ENCODE measurements at places on chromosomes 2 and 18.

DNA sequence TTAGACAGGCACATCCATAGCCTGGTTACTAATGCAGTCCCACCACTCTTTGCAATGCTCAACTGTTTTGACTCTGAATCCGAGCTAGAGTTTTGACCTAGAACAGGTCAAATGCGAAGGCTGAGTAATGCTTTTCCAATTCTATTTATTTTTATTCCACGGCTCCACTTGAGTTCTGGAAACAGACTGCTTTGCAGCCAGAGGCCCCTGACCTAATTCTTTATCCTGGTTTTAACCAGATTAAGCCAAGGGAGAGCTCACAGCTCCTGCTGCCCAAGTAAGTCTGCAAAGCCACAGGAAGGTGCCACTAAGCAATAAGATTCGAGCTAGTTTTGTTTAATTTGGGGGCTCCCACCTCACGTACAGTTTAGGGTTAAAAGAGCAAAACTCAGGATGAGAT, 51.4 kb downstream of the MREG start:
- DNase-seq, result no peak

- no peak for DNase-seq
Measured at GRCh38 chr2:55103046-55103445, 52.8 kb upstream of the RTN4 start.

GRCh38 chr18:12543697-12544096, 114.2 kb downstream of the SPIRE1 start:
- DNase-seq, result no peak

GRCh38 chr2:225400060-225400511, 576 bp downstream of the NYAP2 start:
- no peak for DNase-seq

DNA sequence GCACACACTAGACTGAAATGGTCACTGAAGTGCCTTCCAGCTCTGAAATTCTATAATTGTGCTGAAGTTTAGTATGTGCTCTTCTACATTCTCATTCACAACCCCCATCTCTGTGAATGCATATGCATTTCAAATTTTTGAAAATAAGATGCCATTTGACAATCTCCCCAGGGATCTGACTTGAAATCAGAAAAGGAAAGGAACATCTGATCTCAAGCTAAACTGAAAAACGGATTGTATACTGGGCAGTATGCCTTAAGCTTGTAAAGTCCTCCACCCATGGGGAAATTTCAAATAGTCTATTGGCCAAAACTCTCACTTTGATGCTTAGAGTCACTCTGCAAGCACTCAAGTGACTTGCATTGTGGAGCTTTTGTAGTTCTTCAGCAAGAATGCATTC, 22.9 kb downstream of the FAP start:
- no peak for DNase-seq

DNA sequence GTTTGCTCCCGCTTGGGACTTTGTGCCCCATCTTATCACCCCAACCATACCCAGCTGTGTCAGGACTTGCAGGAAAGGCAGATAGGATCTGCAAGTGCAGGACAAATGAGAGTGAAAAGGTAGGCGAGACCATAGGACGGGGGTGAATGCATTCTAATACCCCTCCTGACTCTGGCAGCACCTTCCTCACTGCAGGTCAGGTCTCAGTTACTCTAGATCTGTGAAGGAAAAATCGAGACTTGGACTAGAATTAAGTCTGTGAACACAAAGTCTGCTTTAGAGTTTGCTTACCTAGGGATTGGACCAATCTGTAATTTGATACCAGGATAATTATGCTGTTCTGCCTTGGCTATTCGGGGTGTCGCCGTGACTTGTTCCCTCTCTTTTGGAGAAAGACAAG, 19.7 kb downstream of the NT5DC4 start:
- DNase-seq, result no peak

DNA sequence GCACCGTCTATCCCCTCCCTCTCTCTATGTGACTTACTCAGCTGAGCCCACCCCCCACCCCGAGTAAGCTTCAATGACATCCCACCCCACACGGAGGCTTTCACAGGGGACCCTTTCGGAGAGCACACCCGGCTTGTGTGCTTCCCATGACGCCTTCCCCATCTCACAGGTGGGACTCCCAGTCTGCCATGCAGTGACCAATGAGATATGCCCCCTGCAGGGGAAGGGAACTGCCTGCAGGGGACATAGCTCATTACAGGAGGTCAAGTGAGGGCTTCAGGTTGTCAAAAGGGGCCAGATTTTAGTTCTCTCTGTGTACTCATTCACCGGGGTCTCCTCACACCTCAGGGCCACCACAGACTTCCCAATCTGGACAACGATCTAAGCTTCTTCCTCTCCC, 112.6 kb downstream of the GAREM1 start:
- no peak for DNase-seq

- no peak for DNase-seq
Measured at GRCh38 chr2:235521844-235522243, 28.0 kb downstream of the AGAP1 start.

GRCh38 chr2:113278073-113278741, 514 bp downstream of the PAX8 start:
- DNase-seq, result no peak

Measured in activated CD4-positive, alpha-beta T cell treated with anti-CD3 and anti-CD28 coated beads, Interleukin-2, amount 50 U/mL, for 24 hours (primary cell).